Cerebellar cortex (tissue), 1 donor: ENCODE measurements at places on chromosomes 5 and 9.

- DNase-seq, result no peak
These were observed 5.1 kb downstream of the GLDC start for GRCh38 chr9:6640268-6641051.

DNA sequence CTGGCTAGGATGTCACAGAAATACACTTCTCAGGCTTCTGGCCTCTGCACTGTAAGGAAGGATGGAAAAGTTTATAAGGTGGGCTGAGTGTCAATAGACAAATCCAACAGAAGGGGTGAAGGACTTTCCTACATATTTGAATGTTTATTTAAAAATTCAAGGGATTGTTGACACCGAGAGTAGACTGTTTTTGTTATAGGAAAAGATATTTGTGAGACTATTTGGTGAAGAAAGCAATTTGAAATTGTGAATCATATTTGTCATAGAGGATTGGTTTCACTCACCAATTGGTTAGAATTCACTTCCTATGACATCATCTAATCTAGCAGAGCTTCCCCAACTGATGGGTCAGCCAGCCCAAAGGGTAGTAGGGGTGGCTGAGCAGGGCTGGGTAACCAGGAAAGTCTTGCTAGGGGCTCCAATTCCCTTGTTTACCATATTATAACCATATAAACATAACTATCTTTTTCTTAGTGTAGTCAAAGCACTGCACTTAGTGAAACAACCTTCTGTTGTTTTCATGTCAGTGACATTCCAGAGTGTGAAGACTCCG, 14.9 kb upstream of the MEGF10 start:
- DNase-seq, result no peak

DNA sequence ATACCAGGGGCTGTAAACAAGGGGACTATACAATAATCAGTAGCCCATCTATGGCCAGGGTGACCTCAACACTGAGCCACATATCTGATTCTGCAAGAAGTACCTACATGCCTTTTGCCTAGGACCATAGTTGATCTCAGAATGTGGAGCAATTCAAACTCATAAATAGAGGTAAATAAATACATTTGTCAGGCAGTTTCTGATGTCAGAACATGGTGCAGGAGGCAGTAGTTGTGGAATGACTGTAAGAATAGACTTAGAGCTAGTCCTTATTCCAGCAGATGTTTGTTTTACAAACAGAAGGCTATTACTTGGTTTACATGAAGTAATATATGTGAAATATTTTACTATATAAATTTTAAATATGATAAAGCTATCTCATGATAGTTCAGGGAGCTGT, 330.7 kb upstream of the DAB2 start:
- DNase-seq, result no peak

DNA sequence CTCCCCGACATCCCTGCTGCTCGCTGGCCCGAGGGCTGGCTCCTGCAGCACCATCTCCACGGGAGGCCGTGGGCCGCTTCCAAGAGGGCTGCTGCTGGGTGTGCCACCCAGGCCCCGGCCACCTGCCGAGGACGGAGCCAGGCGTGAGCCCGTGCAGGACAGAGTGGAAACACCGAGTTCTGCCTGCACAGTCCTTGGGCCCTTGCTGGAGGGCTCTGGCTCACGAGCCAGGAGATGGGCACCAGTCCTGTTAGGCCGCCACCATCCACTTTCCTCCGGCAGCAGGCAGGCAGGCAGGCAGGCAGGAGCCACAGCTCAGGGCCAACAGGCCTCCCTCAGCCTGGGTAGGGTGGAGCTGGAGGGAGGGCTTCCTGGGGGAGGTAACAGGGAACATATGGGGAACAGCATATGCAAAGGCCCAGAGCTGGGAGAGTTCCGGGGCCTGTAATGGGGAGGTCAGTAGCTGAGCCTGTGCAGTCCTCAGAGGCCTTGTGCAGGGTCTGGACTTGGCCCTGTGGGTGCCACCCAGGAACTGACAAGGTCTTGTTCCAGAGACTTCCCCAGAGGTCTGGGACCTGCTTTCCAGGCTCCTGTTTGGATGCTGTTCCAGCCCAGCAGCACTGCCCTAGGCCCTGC, 31.9 kb downstream of the RXRA start:
- no peak for DNase-seq

- no peak for DNase-seq
These were observed 811.7 kb upstream of the GRAMD2B start for GRCh38 chr5:125611541-125611940.

DNA sequence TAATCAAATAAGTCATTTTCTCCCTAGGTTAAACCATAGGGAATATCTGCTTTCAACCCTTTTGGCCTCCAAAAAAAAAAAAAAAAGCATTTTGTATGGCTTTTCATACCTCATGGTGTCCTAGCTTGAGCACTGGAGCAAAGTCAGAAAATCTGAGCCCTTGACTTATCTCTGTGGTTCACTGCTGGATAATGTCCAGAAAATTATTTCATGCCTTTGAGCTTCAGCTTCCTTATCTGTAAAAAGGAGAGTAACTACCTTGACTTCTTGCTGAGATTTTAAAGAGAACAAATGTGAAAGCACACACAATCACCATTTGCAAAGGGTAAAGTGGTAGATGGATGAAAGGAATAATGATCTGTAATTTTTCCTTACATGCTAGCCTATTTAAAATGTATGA, 165.9 kb downstream of the ALDH1A1 start:
- DNase-seq, result no peak

- no peak for DNase-seq
These were observed 223.2 kb downstream of the FSTL4 start for GRCh38 chr5:133389066-133389590.

GRCh38 chr9:109483744-109484429, 14.2 kb downstream of the PTPN3 start:
- DNase-seq, result no peak

DNA sequence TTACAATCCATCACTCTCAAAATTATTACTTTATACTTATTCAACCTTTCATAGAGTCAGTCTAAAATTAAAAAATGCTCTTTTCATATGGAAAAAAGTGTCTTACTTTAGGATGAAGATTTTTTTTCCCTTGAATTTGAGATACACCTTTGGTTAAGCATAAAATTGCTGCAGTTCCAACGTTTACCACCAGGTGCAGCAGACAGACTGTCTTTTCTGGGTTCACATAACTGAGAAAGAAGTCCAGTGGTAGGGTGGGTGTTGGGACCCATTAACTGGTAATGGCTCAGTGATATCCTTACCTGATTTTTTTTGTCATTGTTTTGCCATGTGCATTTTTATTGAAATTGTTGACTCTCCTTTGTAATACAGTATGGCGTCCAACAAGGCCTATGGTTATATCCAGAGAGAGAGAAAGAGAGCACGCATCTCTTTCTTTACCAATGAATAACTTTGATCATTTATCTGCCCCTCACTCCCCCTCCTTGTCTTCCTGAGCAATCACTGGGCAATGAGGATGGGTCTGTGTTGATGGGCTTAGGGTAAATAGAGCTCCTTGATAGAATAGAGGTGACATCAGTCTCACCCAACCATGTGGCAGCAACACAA, 98.4 kb downstream of the FBXL7 start:
- DNase-seq, result no peak

GRCh38 chr5:39652036-39652435, 227.3 kb upstream of the DAB2 start:
- no peak for DNase-seq

DNA sequence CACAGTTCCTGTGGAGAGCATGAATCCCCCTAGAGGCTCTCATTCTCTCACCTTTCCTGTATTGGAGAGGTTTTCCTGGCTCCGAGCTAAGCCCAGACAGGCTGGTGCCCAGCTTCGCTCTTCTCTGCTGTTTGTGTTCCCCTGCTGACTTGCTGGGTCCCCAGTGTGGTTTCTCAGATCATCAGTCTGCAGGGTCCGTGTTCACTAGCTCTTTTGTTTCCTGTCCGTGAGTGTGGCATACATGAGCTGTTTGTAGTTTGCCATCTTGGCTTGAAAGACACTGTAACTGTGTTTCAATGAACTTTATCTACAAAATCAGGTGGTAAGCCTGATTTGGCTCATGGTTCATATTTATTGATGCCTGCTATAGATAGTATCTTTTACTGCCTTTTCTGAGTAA, 23.8 kb downstream of the LOX start:
- no peak for DNase-seq
